ENCODE measurements at places on chromosomes 1 and 21.

DNA sequence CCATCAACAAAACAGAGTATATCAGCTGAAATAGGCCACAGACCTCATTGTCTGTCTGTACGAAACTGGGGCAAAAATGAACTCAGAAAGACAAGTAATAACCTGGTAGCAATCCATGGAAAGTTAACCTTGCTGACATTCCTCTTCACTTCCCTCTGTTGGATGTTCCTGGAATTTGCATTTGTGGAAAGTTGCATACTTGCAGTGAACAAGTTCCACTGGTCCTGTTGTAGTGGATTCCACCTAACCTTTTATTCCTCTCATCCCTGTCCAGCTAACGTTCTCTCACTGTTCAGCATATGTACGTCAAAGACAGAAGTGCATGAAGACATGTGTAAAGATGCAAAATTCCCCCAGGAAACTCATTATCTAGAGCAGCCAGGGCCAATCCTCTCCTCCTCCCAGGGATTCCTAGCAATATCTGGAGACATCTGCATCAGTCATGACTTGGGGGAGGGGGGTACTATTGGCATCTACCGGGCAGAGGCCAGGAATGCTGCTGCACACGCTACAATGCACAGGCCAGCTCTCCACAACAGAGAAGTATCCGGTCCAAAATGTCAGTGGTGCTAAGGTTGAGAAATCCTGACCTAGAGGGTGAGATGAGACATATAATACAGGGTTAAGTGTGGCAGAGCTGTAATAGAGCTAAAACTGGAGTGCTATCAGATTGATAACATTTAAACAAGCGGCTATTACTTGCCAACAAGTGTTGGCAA, 8.2 kb downstream of the LPAR3 start:
- no peak for DNase-seq

DNA sequence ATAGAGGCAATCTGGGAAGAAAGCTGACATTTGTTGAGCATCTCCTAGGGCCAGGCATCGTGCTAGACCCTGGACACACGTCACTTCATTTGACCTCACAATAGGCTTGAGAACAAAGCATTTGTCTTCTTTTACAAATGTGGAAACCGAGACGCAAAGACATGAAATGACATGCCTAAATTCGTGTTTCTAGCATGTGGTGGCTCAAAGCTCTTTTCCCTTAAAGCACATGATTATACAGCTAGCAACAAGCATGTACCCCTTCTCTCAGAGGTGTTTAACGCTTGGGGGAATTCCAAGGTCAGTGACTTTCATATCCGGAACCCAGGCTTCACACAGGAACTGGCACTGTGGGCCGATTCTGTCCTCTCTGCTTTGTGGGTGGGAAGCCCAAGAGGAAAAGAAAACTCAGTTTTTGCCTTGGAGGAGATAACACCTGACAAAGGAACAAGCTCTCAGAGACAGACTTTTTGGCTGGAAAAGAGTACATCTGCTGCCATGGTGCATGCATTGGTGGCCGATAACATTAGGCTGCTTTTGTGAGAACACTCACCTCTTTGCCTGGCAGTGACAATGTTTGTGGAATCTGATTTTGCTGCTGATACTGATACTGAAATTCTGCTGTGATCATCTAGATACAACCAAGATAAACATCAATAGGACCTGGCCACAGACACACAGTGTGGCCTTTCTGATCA, 15.4 kb upstream of the CD2 start:
- no peak for DNase-seq

GRCh38 chr1:167453123-167453522, 65.2 kb downstream of the CD247 start:
- no peak for DNase-seq

DNA sequence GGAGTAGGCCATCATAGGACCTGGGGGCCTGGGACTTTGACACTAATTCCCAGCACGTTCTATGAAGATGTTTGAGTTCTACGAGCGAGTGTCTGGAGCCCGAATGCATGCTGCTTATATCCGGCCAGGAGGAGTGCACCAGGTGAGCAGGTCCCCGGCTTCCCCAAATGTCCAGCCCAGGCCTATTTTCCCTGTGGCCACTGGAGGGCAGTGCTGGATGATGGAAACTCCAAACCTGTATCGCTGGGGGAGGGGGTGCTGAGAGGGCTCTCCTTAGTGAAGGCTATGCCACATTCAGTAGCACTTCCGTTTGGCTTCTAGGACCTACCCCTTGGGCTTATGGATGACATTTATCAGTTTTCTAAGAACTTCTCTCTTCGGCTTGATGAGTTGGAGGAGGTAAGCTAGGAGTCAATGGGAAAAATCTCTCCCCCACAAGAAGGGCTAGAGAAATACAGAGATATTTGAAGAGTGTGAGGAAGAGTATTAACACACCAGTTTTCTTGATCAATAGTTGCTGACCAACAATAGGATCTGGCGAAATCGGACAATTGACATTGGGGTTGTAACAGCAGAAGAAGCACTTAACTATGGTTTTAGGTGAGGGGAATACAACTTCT, 5.2 kb upstream of the FCER1G start:
- DNase-seq: peak; percentile 88

GRCh38 chr1:82614090-82614489, 813.4 kb downstream of the ADGRL2 start:
- DNase-seq: no peak

DNA sequence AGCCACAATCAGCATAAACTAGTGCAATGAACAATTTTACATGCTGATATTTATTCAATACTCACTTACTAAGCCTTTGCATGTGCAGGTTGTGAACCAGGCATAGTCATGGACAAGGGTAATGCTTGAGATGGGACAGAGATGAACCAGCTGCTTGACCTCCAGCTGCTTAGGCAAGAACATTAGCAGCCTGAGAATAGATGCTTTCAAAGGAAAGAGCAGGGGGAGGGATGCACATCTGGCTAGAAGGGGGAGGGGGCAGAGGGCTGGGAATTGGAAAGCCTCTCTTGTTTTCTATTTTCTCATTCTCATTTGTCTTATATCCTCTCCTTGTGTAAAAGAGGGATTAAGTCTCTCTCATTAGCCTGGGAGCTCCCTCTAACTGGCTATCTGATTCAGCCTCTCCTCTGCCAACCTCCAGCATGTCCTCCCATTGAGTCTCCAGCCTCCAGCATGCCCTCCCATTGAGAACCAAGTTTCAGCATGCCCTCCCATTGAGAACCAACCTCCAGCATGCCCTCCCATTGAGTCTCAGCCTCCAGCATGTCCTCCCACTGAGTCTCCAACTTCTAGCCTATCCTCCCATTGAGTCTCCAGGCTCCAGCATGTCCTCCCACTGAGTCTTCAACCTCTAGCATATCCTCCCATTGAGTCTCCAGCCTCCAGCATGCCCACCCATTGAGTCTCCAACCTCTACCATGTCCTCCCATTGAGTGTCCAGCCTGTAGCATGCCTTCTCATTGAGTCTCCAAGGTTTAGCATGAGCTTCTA, 38.4 kb upstream of the TRABD2B start:
- DNase-seq: no peak

GRCh38 chr1:224632381-224632871, 16.3 kb downstream of the CNIH3 start:
- DNase-seq: no peak

GRCh38 chr1:158564608-158565007, 5.8 kb downstream of the OR6P1 start:
- DNase-seq: no peak

DNA sequence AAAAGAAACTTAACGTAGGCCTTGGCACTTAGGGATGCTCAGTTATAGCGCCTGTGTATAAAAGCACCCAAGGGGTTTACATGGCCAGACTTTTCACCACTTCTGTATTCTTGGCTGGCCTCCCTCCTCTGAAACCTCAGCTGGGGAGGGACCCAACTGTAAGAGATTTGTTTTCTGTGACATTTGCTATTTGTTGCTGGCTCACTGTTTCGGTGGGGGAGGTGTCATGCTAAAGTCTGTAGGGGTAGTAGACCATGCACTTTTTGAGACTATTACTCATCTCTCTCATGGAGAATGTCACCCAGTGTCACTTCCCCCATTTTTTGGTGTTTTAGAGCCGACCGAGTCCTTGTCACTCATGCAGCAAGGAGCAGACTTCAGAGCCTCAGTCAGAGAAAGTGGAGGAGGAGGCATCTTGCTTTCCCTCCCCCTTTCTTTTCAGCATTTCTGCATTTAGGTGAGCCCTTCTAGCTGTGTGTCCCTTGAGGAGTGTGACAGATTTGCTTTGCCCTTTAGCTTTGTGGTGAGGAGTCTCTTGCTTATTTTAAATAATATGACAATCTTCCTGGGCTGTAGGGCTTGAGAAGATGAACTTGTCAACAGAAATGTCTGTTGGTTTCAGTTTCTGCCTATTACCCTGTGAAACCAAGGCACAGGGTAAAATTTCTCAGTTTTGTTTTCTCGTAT, 160.1 kb downstream of the FASLG start:
- no peak for DNase-seq

- no peak for DNase-seq
Measured at GRCh38 chr21:32819694-32820093, 48.1 kb upstream of the PAXBP1 start.

DNA sequence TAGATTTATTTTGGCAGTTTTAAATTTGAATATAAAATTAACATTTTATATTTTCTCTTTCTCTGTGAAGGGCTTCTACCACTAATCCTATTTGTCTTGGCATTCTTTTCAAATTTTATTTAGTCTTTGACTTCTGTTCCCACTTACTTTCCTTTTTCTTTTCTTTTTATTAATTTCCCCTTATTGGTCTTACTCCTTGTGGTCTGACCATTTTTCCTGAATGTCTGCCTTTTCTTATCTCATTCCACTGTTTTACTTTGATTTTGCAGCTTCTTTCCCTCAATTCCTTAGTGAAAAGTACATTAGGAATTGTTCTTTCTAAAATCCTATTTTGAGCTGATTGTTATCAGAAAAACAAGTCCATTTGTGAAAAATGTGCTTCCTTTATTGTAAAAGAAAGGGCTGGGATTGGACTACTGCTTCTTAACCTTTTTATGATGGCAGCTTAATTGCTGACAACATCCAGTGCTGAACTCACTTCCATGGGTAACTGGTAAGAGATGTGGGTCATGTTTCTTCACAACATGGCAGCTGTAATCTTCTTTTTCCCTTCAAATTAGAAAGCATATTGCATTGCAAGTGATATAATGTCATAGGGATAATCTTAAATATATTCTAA, 284.6 kb downstream of the DNM3 start:
- no peak for DNase-seq

- no peak for DNase-seq
Measured at GRCh38 chr1:115669002-115669673, 27.4 kb downstream of the VANGL1 start.

DNA sequence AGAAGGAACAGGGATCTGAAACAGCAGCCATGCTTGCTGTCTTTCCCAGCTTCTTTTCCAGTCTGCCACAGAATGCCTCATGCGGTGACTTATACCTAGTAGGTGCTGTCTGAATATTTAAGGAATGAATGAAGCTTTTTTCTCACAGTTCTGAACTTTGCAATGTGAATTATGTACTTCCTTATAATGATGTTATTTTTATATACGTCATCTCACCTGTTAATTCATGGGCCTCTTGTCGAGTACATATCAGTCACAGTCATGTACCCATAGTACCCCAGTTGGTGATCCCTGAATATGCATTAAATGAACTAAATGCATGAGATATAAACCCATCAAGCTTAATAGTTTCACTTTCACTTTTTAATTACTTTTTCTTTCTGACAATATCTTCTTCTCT, 132.7 kb downstream of the NTNG1 start:
- no peak for DNase-seq

DNA sequence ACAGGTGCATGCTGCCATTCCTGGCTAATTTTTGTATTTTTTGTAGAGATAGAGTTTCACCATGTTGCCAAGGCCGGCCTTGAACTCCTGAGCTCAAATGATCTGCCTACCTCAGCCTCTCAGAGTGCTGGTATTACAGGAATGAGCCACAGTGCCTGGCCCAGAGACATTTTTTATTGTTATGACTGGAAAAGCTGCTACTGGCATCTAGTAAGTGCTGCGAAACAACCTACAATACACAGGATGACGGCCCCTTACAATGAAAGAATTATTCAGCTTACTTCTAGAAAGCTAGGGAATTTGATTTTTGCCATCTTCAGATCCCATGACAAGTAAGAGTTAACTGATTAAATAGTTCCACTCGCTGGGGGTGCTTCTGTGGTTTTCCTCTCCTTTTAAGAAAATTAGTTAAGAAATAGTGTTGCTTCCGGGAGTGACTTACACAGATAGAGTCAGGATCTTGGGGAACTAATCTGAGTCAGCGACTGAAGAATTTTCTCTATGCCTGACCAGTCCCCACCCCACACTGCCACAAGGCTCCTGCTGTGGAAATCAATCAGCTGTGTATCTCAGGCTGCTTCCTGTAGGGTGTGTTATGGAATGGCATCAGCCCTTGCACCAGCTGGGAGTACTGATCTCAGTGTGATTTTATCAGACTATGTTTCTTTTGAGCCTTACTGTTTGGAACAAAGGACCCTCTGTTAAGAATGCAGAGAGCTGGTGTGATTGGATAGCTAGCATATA, 93.0 kb upstream of the BMP8A start:
- peak; percentile 68 for DNase-seq

- DNase-seq: peak; percentile 50
Measured at GRCh38 chr1:111989531-111990025, at the start of gene KCND3. TSS of gene KCND3 (minus strand) at chr1:111989668.

DNA sequence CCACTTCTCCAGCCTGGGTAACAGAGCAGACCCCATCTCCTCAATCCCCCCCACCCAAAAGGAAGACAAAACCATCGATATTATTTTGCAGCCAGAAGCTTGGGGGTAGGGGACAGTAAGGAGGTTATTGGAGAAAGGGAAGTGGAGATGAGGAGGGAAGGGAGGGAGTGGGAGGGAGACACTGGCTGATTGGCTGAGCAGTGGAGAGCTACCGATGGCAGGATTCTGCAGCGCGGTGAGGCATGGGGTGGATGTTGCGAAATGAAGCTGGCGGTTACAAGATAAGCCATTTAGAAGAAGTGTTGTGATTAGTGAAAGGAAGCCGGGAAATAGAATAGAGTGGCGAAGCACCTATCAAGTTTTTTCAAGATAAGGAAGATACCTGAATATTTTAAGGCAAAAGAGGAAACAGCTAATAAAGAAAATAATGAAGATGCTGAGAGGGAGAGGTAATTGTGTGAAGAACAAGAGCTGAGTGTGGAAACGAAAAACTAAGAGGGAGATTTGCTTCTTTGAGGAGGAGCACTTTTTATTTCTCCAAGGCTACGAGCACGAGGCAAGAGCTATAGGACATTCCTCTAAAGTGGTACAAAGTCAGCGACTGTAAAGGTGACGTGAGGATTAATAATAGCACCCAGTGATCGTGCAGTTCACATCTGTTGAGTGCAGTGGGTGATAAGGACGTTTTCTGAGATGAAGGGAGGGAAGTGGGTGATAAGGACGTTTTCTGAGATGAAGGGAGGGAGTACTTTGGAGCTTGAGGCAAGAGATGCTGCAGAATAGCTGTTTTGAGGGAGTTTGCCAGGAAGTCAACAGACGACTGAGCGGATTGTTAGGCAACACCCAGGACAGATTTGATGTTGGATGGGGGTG, 103.2 kb upstream of the KIF26B start:
- peak; percentile 80 for DNase-seq

- DNase-seq: peak; percentile 42
Measured at GRCh38 chr1:902802-903201, 20.9 kb upstream of the SAMD11 start.

- no peak for DNase-seq
Measured at GRCh38 chr1:153768316-153769181, 6.7 kb upstream of the SLC27A3 start.
